ENCODE measurements at places on chromosomes 5 and 9.

DNA sequence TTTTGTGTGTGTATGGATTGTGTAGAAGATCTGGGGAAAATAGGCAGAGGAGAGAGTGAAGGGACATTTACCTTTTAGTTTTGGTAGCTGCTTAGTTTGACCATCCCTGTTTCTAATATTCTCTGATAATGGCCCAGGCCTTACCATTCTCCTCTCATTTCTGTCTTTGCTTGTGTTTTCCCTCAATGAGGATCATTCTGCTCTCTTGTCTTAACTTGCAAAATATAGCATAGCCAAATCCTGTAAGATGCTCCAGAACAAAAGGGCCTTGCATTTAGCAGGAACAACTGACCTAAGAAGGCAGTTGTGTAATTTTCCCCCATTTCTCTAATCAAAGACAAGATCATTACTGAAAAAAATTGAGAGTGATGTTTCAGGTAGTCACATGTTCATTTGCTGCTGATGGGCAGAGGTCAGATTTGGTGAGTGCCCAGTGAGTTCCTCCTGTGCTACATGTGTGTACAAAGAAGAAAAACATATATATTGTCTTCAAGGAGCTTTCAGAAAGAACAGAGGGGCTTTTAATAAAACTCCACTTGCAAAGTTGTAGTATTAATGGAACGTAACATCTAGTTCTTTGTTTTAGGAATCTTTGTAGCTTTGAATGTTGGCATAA lies 139.5 kb downstream of the KDM4C start:
- DNase-seq = no peak

- no peak for DNase-seq
Measured at GRCh38 chr5:6370580-6370979, 7.8 kb downstream of the MED10 start.

- DNase-seq = no peak
Measured at GRCh38 chr9:89825669-89826068, 220.9 kb downstream of the GADD45G start.

GRCh38 chr5:107604146-107604910 lies 66.4 kb downstream of the EFNA5 start:
- DNase-seq = no peak

GRCh38 chr9:77589046-77589795 lies 58.9 kb downstream of the GNA14 start:
- DNase-seq = no peak

DNA sequence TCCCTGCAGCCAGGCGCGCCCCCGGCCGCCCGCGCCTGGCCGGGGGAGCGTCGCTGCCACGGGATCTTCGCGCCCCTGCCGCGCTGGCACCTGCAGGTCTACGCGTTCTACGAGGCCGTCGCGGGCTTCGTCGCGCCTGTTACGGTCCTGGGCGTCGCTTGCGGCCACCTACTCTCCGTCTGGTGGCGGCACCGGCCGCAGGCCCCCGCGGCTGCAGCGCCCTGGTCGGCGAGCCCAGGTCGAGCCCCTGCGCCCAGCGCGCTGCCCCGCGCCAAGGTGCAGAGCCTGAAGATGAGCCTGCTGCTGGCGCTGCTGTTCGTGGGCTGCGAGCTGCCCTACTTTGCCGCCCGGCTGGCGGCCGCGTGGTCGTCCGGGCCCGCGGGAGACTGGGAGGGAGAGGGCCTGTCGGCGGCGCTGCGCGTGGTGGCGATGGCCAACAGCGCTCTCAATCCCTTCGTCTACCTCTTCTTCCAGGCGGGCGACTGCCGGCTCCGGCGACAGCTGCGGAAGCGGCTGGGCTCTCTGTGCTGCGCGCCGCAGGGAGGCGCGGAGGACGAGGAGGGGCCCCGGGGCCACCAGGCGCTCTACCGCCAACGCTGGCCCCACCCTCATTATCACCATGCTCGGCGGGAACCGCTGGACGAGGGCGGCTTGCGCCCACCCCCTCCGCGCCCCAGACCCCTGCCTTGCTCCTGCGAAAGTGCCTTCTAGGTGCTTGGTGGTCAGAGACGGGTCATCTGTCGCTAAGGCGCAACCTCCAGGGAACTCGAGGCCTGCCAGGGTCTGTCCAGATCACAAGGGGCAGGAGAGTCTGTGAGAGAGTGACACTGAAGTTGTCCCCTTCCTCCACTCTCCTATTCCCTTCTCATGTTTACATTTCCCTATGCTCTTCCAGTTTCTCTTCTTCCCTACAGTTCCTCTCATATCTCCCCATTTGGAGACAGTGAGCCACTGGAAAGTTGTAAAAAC lies 1.3 kb downstream of the GPR150 start:
- DNase-seq = peak; percentile 74

DNA sequence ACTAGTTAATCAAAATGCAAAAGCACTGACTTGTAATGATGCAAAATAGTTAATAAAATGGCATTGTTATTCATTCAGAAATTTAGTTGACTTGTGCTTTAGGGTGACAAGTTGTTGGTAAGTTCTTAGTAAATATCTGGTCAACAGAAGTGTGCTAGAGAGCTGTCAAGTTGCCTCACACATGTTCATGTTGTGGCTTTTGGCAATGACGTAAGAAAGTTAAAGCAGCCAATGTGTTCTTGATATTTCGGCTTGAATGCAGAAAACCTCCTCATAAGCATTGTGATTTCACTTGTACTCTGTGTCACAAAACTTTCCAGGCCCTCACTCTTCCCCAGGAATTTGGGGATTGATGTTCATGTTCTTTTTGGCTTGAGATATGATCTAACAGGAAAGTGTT lies 626.7 kb downstream of the PRR16 start:
- no peak for DNase-seq

DNA sequence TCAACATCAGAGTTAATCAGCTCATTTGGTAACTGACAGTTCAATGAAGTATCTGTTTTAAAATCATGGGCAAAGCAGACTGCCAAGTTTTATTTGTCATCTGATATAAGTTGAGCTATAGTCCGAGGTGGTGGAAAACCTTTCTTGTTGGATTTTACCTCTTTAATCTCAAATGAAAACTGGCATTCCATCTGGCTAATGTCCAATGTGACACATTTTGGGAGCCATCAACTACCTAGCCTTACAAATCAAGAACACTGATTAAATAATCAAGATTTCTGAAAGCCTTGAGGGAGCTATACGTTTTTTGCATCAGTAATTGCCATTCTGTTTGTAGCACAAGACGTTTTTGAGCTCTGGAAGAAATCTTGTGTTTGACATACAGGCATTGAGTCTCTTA lies 1380.5 kb upstream of the WWC1 start:
- DNase-seq = no peak

DNA sequence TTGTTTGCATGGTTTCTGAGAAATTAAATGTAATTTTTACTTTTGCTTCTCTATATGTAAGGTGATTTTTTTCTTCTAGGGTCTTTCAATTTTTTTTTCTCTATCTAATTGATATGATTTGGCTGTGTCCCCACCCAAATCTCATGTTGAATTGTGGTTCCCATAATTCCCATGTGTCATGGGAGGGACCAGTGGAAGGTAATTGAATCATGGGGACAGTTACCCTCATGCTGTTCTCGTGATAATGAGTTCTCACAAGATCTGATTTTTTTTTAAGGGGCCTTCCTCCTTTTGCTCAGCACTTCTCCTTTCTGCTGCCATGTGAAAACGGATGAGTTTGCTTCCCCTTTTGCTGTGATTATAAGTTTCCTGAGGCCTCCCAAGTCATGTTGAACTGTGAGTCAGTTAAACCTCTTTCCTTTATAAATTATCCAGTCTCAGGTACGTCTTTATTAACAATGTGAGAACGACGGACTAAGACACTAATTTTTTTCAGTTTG lies 150.8 kb downstream of the MTRR start:
- no peak for DNase-seq

- no peak for DNase-seq
Measured at GRCh38 chr5:67774267-67774552, 441.3 kb upstream of the PIK3R1 start.

- DNase-seq = no peak
Measured at GRCh38 chr5:147375151-147375550, 134.7 kb downstream of the DPYSL3 start.

DNA sequence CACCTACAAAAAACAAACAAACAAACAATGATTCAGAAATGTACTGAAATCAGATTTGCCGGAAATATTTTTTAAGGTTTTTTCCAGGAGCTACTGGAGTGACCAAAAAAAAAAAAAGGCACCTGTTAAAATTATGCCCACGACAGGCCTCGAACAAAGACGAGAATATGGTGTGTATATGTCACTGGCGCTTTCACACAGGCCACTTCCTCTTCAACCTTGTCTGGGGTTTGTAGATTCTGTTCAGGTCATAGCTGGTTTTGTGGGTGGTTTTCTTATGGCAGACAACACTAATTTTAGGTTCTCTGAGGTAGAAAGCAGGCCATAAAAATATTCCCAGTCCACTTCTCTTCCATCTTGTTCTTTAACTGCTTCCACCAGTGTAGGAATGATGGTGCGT lies 7.0 kb downstream of the NDUFB6 start:
- DNase-seq = no peak

DNA sequence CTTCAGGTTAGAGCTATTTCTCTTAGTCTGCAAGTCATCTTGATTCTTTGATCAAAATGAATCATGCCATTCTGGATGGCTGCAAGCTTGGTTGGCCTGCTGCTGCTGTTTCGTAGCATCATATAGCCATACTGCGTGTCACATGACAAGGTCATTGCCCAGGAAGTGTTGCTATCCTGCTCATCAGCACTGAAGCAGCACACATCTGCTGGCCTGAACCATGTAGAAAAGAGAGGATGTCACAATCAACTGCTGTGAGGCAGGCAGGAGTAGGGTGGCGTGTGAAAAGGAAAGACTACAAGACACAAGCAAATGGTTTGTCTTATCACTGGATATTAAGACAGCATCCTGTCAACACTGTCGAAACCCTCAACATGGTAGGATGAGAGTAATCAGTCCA lies 376.7 kb upstream of the RORB start:
- no peak for DNase-seq

DNA sequence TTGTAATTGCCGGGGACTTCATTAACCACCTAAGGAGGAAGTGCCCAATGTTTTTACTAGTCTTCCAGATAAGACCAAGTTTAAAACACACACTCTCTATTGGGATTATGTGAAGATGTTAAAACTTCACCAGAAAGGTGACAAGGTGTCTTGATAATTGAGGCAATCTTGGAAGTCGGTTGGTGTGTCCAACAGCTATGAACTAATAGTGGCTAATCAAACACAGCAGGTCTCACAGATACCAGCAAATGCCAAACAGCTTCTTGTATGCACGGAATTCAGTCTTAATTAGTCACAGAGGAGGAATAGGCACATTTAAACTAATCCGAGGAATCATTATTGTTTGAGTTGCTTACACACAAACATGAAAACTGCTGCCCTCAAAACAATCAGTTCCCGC lies 214.5 kb downstream of the SEC61B start:
- no peak for DNase-seq

DNA sequence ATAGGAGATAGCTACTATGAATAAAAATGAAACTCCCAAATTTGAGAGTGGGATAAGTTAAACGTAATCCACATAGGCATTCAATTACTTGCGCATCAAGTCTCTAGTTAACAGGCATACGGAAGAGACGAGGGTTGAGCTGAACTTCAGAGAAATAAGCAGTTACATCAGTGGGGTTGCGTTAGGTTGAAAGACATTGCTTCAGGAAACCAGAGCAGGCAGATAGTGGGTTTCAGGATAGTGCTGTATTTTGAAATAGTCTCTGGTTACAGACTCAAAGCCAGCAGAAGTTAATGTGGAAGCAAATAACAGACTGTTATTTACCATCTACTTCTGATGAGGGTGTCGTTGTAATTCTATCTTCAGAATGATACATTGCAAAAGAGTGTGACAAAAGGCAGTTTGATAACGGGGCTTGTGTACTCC lies 533.4 kb downstream of the PDE4D start:
- DNase-seq = no peak

DNA sequence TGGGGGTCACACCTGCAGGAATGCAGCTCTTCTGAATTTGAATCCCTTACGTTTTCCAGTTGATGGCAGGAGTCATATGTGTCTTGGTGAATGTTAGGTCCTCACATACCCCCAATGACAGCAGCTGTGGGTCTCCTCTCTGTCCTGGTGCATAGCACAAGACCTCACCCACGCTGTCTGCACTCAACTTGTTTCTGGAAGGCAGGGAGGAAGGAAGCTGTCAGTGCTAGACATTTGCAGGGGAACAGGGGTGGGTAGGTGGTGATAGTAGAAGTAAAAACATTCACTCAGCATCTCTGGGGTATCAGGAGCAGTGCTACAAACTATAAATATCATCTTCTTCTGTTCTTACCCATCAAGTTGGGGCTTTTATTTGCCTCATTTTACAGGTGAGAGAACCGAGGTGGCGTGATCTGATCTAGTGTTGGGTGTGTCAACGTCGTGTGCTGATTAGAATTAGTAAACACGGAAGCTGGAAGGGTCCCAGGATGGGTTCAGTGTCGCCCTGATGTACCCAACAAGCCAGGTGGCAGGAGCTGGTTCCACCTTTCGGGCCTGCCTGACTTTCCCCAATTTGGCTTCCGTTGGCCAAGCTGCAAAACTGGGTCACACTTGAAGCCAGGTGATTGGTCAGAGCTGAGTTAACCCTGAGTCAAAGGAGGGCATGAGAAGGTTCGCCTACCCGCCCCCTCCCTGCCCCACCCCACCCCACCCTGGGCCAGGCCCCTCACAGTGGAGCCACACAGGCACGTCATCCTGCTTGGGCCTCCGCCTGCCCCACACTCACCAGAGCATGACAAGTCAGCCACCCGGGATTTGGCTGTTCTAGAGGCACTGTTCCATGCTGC lies 15.8 kb downstream of the ERGIC1 start:
- no peak for DNase-seq

DNA sequence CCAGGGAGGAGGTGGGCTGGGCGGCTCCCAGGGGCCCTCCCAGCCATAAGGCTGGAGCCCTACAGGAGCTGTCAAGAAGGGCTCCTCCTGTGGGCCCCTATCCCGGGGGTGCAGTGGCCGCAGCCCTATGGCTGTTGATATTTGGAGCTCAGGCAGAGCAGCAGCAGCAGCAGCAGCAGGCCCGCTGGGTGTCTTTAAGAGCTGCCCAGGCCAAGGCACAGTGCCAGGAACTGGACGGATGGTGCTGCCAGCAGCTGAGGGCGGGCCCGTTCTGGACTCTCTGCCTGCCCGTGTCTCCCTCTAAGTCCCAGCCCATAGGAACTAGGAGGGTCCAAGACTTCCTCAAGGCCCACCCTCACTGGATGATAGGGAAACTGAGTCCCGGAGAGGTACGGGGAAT lies 3.6 kb downstream of the AK1 start:
- no peak for DNase-seq

- peak; percentile 81 for DNase-seq
Measured at GRCh38 chr5:140372971-140373487, 13.0 kb downstream of the SLC4A9 start.

- no peak for DNase-seq
Measured at GRCh38 chr9:28779243-28779642, 1206.0 kb upstream of the C9orf72 start.

GRCh38 chr9:26677965-26678706 lies 214.5 kb downstream of the CAAP1 start:
- DNase-seq = no peak

DNA sequence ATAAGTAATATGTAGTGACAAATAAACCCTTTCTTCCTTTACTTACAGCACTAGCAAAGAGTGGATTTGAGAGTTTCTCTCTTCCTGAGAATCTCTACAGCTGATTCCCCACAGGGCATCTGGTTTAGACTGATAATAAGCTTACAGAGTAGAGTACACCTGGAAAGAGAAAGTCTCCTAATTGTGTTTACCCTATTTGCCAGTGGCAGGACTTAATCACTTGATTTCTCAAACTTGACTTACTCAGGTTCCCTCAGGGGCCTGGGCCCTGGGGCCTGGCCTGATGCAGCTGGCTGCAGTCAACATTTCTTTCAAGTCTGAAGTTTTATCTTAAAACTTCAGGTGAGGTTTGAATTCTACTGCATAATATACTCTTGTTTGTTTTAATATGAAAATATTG lies 38.0 kb upstream of the UBTD2 start:
- no peak for DNase-seq

GRCh38 chr5:109374625-109375024 lies 35.1 kb downstream of the PJA2 start:
- no peak for DNase-seq
